ENCODE measurements at places on chromosomes 3 and 15.

- DNase-seq: no peak
Observed at GRCh38 chr15:98927022-98927421, 80.6 kb downstream of the PGPEP1L start.

DNA sequence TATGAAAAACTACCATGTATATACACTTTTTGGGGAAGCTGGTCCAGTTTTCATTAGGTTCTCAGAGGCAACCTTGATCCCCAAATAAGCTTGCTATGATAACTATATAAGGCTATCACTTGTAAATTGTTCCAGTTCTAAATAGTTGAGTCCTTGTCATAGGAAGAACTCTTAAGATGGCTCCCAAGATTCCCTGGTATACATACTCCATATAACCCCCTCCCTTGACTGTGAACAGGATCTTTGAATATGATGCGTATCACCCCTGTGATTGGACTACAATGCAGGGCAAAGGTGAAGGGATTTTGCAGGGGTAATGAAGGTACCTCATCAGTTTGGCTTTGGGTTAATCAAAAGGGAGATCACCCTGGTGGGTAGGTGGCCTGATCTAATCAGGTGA lies 48.6 kb upstream of the TRIM59 start:
- no peak for DNase-seq

DNA sequence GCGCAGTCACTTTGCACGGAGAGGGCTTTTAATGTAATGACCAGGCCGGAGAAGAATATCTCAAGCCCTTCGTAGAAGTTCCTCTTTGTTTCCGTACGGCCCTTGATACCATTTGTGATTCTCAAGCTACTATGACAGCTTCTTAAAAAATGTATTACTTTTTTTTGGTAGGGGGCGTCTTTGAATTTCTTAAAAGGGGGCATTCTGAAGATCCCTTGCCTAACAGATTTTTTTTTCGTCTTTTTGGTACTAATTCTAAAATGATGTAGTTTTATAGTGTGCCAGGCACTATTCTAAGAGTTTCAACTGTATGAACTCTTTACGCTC lies 614.0 kb downstream of the MCTP2 start:
- no peak for DNase-seq

DNA sequence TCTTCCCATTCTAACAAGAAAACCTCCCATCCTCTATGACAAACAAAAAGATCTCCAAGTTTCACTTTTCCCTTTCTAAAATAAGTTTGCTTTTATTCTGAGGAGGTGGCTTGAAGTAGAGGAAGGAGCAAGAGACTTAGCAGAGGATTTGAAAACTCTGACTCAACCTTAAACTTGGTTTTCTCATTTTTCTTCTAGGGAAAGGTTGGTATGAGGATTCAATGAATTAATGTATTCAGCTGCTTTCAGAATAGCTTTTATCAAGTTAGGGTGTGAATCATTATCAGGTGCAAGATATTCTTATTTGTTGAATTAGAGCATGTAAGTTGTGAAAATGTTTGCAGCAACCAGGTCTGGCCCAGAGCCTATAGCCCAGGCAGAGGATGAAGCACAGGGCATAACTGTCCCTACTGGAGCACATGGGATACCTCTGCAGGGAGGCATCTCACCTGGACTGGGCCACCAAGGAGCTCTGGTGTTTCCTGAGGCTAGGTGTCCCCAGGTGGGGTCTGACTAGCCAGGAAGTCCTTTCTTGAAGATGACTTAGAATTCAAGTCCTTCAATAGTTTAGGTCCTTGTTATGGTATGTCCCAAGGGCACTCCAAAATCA lies 42.3 kb downstream of the SATB1 start:
- no peak for DNase-seq

DNA sequence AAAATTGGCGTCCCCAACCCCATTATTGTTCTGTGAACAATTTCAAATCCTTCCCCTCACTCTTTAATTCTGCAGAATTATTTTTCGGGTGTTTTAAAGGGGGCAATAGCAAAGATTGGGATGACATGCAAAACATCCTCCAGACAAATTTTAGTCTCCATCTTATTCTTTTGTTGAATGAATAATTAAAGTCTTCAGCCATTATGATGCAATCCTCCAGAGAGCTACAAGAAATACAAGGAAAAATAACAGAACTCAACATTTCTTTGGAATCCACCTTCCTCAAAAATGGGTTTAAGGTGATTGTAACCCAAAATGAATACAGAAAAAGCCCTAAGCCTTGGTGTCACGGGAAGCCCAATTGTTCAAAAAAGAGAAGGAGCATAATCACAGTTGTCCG lies 49.9 kb downstream of the FOXP1 start:
- no peak for DNase-seq
